Right renal cortex interstitium (tissue), 3 donors: ENCODE measurements at places on chromosomes 13 and 19.

GRCh38 chr13:90055121-90055520, 1292.4 kb upstream of the MIR17HG start:
- no peak for DNase-seq

DNA sequence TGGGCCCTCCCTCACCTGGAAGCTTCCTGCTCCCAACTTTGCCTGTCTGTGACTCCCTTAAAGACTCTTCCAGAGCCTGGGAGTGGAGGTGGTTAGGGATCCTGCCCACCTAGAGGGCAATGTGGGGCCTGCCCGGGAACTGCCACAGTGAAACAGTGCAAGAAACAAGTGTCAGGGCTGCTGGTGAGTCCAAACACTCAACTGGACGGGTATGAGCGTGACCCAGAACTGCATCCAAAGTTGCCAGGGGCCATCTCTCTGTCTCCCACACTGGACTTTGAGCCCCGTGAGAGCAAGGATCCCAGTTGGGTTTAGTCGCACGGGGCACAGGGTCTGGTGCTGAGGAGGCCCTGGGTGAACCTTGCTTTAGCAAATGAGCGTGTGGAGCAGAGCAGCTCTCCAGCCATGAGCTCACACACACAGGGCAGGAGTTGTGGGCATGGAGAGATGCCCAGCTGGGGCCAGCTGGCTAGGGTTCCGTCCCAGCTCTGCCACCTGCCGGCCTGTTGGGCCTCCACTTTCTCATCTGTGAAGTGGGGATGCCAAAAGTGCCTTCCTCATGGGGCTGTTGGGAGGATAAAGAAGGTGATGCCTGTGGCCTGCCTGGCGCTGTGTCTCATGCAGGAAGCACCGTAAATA, 2.8 kb upstream of the NUMBL start:
- no peak for DNase-seq

- no peak for DNase-seq
These were observed 735.0 kb downstream of the FGF9 start for GRCh38 chr13:22405891-22406290.

DNA sequence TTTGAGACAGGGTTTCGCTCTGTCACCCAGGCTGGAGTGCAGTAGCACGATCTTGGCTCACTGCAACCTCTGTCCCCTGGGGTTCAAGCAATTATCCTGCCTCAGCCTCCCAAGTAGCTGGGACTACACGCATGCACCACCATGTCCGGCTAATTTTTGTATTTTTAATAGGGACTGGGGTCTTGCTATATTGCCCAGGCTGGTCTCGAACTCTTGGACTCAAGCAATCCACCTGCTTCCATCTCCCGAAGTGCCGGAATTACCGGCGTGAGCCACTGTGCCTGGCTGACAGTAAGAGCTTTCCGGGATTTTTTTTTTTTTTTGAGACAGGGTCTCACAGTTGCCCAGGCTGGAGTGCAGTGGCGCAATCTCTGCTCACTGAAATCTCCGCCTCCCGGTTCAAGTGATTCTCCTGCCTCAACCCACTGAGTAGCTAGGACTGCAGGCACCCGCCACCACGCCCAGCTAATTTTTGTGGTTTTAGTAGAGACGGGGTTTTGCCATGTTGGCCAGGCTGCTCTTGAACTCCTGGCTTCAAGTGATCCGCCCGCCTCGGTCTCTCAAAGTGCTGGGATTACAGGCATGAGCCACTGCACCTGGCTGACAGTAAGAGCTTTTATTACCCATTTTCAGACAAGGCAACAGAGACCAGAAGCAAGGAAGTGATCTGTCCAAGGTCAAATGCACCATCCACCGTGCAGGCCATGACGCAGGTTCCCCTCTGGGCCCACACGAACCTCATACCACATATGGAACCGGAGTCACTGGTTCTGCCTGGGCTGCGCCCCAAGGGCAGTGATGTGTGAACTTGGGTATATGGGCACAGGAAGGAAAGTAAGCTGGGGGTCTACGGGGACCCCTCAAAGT, 21.0 kb downstream of the RFX1 start:
- no peak for DNase-seq

- DNase-seq = no peak
These were observed 79.4 kb downstream of the ZIC5 start for GRCh38 chr13:99892196-99892613.

- no peak for DNase-seq
These were observed 248.2 kb downstream of the SHISA2 start for GRCh38 chr13:25803641-25804040.

- DNase-seq = no peak
These were observed 2.4 kb downstream of the LIN7B start for GRCh38 chr19:49116544-49116943.

GRCh38 chr13:59663707-59664106, 500.0 kb downstream of the DIAPH3 start:
- no peak for DNase-seq

DNA sequence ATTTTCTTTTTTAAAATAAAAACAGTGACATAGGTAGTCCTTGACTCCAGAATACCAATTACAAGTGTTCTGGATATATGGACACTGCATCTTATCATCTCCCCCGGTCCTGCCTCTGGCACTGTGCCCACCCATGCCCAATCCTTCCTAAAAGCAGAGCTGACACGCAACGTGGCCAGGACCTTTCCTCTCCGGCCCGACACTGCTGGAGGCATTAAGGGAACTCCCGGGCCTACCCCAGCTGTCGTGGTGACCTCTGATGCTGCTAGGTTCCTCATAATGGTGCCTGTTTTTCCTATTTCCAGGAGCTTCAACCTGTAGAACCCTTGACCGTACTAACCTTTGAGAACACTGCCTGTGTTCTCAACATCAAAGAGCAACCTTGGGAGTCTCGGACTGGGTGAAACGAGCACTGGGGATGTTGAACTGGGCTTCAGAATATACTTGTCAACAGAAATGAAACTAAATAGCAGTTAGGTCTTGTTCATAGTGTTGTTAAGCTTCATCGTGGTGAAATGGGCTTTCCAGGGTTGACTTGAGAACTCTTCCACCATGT, 13.9 kb upstream of the RNF113B start:
- no peak for DNase-seq

GRCh38 chr13:40345654-40346372, 320.6 kb downstream of the FOXO1 start:
- no peak for DNase-seq

DNA sequence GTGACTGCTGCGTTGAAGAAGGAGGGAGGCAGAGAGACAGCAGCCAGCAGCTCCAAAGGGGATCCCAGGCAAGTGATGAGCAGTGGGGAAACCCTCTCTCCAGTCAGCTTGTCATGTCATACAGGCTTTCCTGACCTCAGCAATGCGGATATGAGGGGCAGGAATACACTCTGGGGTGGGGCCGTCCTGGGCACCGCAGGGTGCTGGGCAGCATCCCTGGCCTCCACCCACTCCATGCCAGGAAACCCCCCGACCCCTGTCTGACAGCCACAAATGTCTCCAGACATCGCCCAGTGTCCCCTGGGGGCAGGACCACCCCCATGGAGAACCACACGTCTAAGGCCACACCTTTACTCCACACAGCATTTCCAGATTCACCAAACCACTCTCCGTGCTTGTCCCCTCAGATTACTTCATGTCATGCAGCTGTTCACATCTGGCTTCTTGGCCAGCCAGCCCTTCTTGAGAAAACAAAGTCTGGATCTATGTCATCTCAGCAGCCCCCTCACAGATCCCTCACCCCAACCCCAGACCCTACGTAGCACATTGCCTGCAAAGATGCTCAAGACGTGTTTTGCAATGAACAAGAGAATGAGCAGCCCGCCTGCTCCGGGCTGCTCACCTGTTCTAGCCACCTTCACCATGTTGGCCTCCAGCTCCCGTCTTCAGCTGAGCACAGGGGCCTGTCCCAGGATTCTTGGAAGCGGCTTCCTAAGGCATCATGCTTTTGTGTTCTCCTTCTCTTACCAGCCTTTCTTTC, 46.5 kb downstream of the RFX2 start:
- no peak for DNase-seq

DNA sequence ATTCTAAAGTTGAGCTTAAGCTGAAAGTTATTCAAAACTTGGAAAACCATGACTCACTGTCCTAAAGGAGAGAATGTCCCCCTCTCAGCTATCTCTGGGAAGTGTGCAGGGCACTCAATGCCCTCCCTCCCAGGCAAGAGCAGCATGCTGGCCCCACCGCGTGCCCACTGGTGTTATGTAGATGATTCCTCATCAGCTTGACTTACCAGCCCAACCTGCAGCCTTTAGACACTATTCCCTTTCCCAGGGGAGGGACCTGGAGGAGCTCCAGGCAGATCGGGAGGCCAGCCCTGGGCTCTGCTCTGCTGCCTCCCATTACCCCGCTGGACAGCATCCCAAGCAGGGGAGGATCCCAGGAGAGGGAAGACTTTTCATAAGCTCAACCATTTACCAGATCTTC, 124.6 kb downstream of the FGF14 start:
- DNase-seq = no peak

- no peak for DNase-seq
These were observed 193.5 kb downstream of the TEX29 start for GRCh38 chr13:111513766-111514609.

GRCh38 chr13:24212674-24213073, 52.2 kb downstream of the SPATA13 start:
- no peak for DNase-seq

DNA sequence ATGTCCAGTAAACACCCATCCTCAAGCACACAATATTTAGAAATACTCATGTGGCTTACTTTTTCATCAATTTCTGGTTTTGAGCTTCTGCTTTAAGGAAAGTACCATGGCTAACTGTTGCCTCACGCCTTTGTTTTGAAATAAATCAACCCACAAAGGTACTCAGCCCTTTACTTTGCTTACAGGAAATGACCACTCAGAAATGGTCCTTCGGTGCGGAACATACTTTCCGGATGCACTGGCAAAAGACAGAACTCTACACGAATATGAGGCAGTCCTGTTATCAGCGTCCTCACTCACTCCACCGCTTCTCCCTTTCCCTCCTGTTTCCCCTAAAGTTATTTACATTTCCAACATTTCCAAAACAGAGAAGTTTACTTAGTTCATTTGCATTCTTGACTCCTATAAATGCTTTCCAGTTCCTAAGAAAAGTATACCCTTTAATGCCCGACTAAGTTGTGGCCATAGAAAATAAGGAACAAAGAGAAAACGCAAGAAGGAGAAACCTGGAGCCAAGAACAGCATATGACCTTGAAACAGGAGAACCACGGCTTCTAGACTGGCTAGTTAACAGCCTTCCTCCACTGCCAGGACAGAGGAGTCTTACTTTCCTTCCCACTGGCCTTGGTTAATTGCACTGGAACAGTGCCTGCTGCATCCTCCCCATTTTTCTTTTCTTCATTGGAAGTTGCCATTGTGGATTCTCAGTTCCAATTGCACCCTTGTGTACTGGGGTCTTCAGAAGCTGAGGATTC, 10.6 kb downstream of the FPR2 start:
- DNase-seq = no peak

DNA sequence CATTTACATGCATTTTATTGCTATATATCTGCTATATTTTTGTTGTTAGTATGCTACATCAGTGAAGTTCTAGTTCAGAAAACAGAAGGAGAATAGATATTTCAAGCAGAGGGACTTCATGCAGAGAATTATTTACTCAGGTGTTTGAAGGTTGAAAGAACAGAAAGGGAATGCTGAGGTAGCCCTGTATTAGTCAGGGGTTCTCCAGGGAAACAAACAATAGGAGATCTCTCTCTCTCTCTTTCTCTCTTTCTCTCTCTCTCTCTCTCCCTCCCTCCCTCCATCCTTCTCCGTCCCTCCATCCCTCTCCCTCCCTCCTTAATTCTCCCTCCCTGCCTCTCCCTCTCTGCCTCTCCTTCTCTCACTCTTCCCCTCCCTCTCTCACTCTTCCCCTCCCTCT, 114.3 kb upstream of the TDRD3 start:
- no peak for DNase-seq

- no peak for DNase-seq
These were observed 69.8 kb upstream of the SCEL start for GRCh38 chr13:77465603-77466195.

GRCh38 chr13:75038393-75039113, 443.4 kb downstream of the TBC1D4 start:
- no peak for DNase-seq

DNA sequence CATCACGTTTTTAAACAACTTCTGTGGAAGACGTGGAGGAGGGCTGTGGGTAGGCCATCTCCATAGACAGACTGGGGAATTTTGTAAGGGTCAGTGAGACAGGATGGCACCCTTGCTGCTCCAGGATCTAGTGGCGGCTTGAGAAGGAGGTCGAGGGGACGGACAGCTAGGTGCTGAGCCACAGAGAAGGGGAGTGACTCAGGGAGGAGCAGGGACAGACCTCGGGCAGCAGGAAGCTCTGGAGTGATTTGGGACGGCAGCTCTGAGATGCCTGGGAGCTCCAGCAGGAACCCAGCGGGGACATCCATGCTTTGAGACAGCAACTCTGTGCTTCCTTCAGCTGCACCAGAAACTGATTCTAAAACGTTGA, 169.1 kb upstream of the SOX1 start:
- DNase-seq = no peak

GRCh38 chr13:70623239-70623638, 515.0 kb upstream of the KLHL1 start:
- DNase-seq = no peak

- no peak for DNase-seq
These were observed 57.9 kb downstream of the THSD1 start for GRCh38 chr13:52348071-52348470.

DNA sequence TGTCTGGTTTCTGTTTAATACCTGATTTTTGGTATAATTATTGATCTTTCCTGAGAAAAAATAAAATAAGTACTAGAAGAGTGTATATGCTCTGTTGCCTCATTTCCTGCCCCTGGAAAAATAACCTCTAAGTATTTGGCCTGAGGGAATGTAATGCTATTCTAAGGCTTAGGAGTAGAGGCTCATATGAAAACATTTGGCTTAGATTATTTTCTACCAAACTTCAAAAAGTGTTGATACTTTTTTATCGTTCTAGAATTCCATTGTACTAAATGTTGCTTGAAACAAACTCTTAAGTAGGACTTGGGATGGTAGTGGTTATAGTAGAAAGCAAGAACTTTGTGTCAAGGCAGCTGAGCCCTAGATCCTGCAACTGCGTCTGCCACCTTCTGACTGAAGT, 57.8 kb downstream of the COG3 start:
- DNase-seq = no peak

DNA sequence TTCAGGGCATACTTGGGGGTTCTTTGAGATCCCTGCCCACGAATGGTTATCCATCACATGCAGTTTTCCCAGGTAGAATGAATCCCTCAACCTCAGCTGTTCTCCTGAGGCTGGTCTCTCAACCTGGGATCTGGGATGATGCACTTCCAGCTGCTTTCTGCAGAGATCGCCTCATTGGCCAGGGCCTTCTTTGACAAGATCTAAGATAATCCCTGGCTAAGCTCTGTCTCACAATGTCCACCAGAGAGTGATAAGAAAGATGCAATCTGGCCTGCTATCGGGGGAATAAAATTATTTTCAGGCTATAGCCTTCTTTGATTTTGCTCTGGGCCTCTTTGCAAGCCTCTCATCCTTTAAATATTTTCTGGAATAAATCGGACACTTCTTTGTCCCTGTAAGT, 1021.1 kb downstream of the EFNB2 start:
- no peak for DNase-seq
